Activated CD8-positive, alpha-beta T cell treated with anti-CD3 and anti-CD28 coated beads, Interleukin-2, amount 10 ng/mL, durations not matched to agents 7 days and 5 days (primary cell): ENCODE measurements at places on chromosomes 11 and 22. TPM values are rescaled to one million over a fixed set of nuclear protein-coding genes. Genes with fewer than 3 reads are reported as not detected.
A peak's percentile ranks its signal among the peaks of the same experiment; 100 is the strongest.

DNA sequence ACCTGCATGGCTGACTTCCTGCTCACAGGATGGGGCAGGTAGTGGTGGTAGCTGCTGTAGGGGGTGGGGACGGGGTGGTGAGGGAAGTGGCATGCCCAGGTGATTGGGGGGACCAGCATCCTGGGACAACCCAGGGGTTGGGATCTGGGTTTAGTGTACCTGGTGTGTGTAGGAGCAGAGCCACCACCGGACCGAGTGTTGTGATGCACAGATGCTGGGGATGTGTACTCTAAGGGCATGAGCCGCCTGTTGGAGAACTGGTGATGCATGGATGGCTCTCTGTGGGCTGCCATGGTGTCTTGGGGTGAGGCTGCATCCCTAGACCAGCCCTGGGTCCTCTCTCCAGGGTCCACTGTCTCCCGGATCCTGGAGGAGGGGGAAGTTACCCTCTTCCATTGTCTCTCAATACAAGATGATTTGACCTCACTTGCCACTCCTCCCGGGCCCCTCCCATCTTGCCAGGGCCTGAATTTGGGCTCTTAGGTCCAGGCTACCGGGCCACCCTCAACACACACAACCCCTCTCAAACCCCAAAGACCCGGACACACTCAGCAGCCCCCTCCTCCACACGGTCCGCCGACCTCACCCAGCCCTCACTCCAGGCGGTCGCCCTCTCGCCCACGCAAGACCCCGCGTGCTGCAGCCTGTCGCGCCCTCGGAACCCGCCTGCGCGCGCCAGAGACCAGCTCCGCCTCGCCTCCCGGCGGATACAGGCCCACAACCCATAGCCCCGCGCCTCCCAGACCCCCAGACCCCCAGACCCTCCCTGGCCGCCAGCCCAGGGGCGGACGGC is 619 bp downstream of the LRRC75B start:
- DNase-seq, result no peak

Gene CLTCL1
- 0.58 TPM for total RNA-seq

DNA sequence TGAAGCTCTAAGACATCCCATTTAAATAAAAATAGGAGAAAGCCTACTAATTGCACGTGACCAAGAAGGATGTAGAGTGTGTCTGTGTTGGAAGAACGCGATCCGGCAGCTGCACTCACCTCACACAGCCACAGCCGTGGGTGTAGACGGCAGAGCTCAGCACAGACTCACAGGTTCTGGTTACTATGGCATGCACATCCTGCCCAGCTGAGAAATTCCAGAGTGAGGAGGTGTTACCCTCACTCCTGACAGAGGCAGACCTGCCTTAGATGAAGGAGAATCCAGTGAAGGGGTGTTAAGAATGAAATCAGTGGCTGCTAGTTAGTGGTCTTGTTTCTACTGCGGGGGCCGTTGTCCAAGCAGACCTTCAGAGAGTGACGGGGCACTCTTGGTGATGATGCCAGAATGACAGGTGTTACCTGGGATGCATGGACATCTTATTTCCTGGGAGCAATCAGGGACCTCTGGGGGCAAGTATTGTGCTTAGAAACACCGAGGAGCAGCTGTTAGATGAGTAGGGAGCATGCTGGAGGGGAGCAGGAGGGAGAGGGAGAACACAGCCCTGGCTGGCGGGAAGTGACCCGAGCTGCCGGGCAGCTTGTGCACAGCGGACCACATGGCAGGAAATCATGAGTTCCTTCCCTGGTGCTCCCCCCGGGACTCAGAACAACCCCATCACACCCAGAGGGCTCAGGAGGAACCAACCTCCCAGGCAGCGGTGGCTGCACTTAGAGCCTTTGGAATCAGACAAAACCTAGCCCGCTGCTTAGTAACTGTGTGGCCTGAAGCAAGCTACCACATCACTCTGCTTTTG is 12.3 kb downstream of the KCNJ5 start:
- DNase-seq, result no peak

DNA sequence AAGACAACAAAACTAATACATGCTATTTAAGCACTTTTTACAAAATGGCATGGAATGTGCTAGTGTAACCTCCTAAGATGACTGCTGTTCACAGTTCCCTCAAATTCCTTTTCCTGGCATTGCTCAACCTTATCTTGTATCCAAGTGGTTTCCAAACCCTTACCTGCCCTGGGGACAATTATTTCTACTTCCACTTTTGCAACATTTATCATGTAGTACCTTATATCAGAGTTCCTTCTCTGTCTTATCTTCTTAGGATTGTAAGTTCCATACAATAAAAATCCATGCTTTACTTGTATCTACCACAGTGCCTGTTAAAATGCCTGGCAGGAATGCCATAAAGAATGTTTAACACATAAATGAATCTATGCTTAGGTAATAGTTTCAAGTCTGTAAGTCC is 109.2 kb upstream of the MTMR2 start:
- no peak for DNase-seq

DNA sequence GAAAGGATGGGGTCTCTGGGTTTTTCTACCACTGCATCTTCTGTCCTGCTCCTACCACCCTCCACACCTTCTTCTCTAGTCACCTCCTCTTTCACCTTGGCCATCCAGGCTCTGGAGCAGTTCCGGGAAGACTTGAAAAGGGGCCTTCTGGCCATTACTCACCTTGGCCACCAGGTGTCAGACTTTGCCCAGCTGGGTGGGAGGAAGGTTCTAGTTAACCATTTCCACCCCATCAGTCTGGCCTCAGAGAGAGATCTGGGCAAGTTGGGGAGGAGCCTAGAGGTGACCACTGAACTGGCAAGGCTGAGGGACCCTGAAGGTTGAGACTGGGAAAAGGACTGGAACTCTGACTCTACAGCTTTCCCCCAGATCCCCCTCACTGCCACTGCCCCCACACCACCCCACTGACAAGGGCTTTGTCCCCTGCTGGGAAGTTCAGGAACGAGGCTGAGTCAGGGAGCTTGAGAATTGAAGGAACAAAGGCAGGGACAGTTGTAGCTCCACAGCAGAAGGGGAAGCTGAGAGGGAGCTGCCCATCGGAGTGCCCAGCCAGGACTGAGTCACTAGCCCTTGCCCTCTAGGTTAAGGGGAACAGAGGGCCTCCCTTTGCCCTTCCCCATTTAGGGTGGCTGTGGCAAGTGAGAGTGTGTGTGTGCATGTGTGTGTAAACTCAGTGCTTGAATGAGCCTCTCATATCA is 3.7 kb upstream of the POLD4 start:
- DNase-seq, result peak; percentile 79

- no peak for DNase-seq
Observed at GRCh38 chr22:31637447-31637890, 24.5 kb downstream of the PISD start.

- DNase-seq, result peak; percentile 50
Observed at GRCh38 chr11:76288166-76288980, 82.1 kb upstream of the WNT11 start.

- no peak for DNase-seq
Observed at GRCh38 chr22:22157348-22157725, 87.2 kb upstream of the VPREB1 start.

- DNase-seq, result no peak
Observed at GRCh38 chr22:42562684-42563083, 8.9 kb downstream of the SERHL2 start.

Gene CALCA
- not detected for total RNA-seq

Gene CYP2R1
- total RNA-seq, result 14.4 TPM

Gene OR6T1
- not detected for total RNA-seq
